Activated T-helper 1 cell treated with anti-CD3 and anti-CD28 coated beads, Interleukin-2, amount 50 U/mL, for 16 hours (primary cell): ENCODE measurements at places on chromosomes 2 and 18.

GRCh38 chr2:190467575-190468083 is 59.5 kb downstream of the MFSD6 start:
- no peak for DNase-seq

- DNase-seq = no peak
These were observed 8.3 kb downstream of the C2orf81 start for GRCh38 chr2:74413001-74413698.

- no peak for DNase-seq
These were observed 27.6 kb downstream of the CELF4 start for GRCh38 chr18:37537868-37538525.

- no peak for DNase-seq
These were observed 251.4 kb downstream of the ATAD2B start for GRCh38 chr2:23675506-23675905.

DNA sequence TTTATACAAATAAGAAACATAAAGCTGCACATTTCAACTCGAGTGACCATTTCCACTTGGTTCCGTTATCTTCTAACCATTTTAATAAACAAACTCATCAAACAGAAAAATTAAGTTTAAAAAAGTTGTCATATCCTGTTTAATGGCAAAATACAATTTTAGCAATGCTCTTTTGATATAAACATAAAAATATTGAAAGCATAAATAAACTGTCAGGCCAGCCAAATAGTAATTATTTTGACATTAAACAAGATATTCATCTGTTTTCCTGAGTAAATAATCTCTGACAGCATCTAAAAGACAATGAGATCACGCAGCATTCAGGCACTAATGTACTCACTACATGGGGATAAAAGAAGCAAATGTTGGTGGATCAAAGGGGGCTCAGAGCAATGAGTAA is 145.3 kb upstream of the ATP5MC3 start:
- DNase-seq = no peak
